ENCODE measurements at places on chromosomes 3 and 15.

GRCh38 chr15:85899927-85900326, 105.2 kb upstream of the KLHL25 start:
- DNase-seq = no peak

DNA sequence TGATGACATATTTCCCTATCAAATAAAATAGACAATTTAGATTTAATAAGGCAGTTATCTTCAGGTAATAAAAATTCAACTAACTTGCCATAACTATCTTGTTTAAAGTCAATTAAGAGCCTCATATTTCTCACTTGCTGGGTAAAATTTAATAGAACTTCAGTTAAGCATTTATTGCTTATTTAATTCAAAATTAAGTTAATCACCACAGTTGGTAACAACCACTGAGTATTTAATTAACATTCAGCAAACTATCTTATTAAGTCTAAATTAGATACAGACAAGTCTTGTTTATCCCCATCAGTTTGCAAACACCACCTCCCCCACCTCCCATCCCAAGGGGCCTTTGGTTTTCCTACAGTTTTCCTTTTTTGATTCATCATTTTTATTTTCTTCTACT, 14.7 kb downstream of the LPP start:
- DNase-seq = no peak

GRCh38 chr15:68749365-68749764, 71.3 kb downstream of the ANP32A start:
- no peak for DNase-seq

DNA sequence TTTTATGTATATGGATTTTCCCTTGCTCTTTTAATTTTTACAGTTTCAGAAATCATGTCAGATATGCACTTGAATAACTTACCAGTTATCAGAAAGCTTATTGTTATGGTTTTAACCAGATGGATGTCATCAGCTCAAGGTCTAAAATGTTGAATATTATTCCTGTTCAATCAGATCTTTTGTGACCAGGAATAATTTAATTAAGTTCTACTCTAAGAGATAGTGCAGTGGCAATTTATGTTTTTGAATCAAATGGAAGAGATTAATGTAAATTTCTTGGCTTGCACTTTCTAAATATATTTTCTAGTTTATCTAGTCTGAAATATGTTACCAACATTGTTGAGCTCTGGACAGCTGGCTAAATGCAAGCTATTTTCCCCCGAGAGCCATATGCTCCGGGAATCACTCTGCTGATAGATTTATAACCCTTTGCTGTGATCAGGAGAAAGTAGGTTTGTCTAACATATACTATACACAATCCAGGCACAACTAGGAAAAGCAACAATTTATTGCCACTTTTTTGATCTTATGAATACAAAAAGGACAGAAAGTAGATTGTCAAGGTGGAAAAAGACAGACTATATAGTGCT, 76.8 kb upstream of the CD96 start:
- no peak for DNase-seq

GRCh38 chr3:115834068-115834467, 210.8 kb downstream of the GAP43 start:
- no peak for DNase-seq

DNA sequence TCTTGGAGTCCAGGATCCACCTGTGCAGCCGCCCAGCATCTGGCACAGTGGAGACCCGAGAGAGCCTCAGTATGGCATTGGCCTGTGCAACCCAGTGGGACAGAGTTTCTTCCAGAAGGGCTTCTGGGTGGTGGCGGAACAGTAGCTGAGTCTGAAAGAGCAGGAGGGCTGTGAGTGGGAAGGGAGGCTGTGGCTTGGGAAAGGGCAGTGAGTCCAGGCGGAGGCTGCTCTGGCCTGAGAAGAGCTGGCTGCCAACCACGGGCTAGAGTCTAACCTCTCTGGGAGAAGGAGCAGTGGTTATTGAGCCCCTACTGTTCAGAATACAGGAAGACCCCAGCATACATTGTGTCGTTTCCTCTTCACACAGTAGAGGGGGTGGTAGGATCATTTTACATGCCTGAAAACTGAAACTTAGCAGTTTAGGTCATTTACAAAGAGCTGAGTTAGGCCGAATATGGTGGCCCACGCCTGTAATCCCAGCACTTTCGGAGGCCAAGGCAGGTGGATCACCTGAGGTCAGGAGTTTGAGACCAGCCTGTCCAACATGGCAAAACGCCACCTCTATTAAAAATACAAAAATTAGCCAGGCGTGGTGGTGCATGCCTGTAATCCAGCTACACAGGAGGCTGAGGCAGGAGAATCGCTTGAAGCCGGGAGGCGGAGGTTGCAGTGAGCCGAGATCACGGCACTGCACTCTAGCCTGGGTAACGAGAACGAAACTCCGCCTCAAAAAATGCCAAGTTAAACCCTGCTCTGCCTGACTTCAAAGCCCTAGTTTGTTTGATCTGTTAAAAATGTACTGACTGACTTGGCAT, 3.2 kb downstream of the AEN start:
- no peak for DNase-seq

- no peak for DNase-seq
These were observed 20.6 kb downstream of the MTMR14 start for GRCh38 chr3:9669720-9670432.

- DNase-seq = no peak
These were observed 181.2 kb downstream of the WNT5A start for GRCh38 chr3:55305696-55306485.

GRCh38 chr15:93071469-93071936, 17.5 kb downstream of the RGMA start:
- no peak for DNase-seq

- DNase-seq = no peak
These were observed 35.5 kb downstream of the ZDHHC19 start for GRCh38 chr3:196175722-196176121.

DNA sequence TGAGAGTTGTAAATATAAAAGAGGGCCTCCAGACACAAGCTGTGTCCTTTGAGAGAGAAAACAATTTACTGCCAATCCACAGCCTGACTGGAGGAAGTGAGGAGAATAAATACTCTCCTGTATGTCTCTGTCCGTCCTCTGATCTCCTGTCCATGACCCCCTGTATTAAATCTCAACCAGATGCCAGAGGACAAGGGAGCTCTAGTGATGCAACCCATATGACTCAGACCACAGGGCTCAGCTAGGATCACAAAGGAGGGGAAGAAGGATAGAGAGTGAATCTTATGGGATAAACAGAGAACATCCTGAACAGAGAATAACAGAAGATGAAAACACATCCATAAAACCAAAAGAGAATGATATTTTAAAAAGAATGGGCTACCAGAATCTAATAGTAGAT, 482.6 kb downstream of the PLOD2 start:
- no peak for DNase-seq

GRCh38 chr3:85148036-85148435, 189.2 kb downstream of the CADM2 start:
- no peak for DNase-seq

GRCh38 chr15:64701482-64702184, 73.8 kb downstream of the RBPMS2 start:
- no peak for DNase-seq

- DNase-seq = no peak
These were observed 445.7 kb upstream of the CDIN1 start for GRCh38 chr15:36133742-36134141.

GRCh38 chr15:44250566-44251205, 37.8 kb upstream of the GOLM2 start:
- no peak for DNase-seq

GRCh38 chr15:40285554-40286011, 2.7 kb upstream of the ANKRD63 start:
- DNase-seq = no peak

GRCh38 chr15:69626095-69627066, 173.8 kb downstream of the RPLP1 start:
- no peak for DNase-seq

- DNase-seq = no peak
These were observed 189.7 kb upstream of the CBLB start for GRCh38 chr3:106058475-106058874.

GRCh38 chr3:52202384-52203077, 4.6 kb downstream of the ALAS1 start:
- DNase-seq = no peak

GRCh38 chr3:52393959-52394670, 50.8 kb downstream of the SEMA3G start:
- no peak for DNase-seq

GRCh38 chr3:134768116-134768515, 26.9 kb upstream of the EPHB1 start:
- no peak for DNase-seq

- no peak for DNase-seq
These were observed 1.2 kb downstream of the DUOX2 start for GRCh38 chr15:45112591-45113379.

- DNase-seq = no peak
These were observed 127.4 kb downstream of the WDR76 start for GRCh38 chr15:43954181-43954621.

- DNase-seq = no peak
These were observed 961.7 kb downstream of the FHIT start for GRCh38 chr3:60289341-60290121.

GRCh38 chr3:12999147-13000140, 73.8 kb downstream of the IQSEC1 start:
- DNase-seq = no peak

GRCh38 chr3:80526153-80526552, 758.4 kb upstream of the ROBO1 start:
- DNase-seq = no peak

- DNase-seq = no peak
These were observed 3.7 kb downstream of the MDFIC2 start for GRCh38 chr3:70308760-70309159.

GRCh38 chr3:20323307-20323927, 137.4 kb upstream of the SGO1 start:
- no peak for DNase-seq
